ENCODE measurements at places on chromosomes 7 and 10.

DNA sequence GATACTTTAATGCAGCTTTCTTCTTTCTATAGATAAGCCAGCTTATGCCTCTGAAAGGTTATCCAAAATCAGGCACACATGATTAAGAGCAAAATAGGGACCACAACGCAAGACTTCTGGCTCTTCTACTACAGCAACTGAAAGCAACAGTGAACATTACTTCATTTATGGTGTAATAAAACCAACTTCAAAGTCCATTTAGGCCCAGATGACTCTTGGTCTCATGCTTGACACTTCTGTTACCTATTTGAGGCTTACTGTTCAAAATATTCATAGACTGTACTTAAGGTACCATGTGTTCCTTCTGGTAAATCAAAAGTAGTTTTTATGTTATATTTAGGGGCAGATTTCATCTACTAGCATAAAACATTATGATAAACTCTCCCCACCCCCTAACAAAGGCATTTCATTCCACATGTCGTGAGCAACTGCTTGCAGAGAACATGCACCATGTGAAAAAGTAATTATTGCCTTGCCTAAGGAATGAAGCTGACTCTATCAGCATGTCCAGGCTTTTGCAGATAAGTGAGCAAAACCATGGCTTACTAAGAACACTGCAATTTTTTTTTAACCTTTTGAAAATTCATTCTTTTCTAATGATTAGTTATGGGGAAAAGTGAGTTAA is 154.9 kb upstream of the ITGB1 start:
- no peaks in the 10 kb centered on the region for H3K27me3 ChIP-seq
- no peak overlapping the region for H3K27ac ChIP-seq
- no peak for DNase-seq
- no peaks in the 10 kb centered on the region for H3K36me3 ChIP-seq
- H3K4me1 ChIP-seq, result no peaks in the 10 kb centered on the region

- no peak for DNase-seq
- no peaks in the 10 kb centered on the region for H3K4me1 ChIP-seq
- no peak overlapping the region for H3K4me3 ChIP-seq
- no peaks in the 10 kb centered on the region for H3K27me3 ChIP-seq
- no peak overlapping the region for H3K27ac ChIP-seq
These were observed 35.8 kb downstream of the UNC5B start for GRCh38 chr10:71248210-71248609.

DNA sequence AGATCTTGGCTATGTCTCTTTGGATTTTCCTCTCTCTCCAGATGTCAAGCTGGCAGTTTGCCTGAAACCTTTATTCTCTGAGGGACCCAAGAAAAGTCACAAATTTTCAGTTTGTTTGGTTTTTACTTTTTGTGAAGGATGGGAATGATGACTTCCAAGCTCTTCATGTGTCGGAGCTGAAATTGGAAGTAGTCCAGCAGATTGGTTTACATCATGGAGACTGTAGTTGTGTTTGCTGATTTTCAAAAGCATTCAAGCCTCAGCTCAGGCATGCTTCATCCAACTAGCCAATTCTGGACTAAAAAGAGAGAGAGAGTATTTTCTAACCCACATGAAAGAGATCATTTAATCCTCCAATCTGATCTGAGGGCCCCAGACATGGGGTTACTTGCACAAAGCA is 326.2 kb upstream of the AUTS2 start:
- no peaks in the 10 kb centered on the region for H3K4me1 ChIP-seq
- no peak overlapping the region for H3K27ac ChIP-seq
- no peak overlapping the region for H3K4me3 ChIP-seq
- DNase-seq, result no peak
- no peaks in the 10 kb centered on the region for H3K36me3 ChIP-seq

GRCh38 chr7:114478384-114478783 is 63.8 kb downstream of the FOXP2 start:
- no peak overlapping the region for H3K4me3 ChIP-seq
- H3K4me1 ChIP-seq, result no peaks in the 10 kb centered on the region

- H3K36me3 ChIP-seq, result no peaks in the 10 kb centered on the region
- no peaks in the 10 kb centered on the region for H3K4me1 ChIP-seq
- no peaks in the 10 kb centered on the region for H3K27me3 ChIP-seq
- no peak for DNase-seq
These were observed 71.9 kb upstream of the SRRM3 start for GRCh38 chr7:76129836-76130235.

DNA sequence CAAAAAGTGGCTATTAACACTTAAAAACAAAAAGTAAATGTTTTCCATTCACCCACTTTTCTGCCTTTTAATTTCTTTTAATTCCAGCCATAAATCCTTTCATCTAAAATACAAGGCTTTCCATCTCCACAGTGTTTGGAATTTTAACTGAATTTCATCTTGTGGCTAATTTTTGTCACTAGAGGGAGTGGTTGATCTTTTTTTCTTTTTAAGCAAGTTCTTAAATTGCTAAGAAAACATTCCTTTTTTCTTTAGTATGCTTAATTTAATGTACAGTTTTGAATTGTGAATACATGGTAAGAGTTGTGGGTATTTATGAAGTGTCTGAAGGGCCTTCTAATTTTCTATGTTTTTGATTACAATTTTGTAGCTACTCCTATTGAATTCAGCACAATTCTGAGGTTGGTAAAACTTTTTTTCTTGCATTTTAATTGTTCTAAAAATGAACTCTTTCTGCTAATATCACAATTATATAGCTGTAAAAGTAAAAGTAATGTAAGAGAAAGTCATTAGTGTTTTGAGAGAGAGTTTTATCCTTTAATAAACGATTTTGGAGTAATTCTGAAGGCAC is 54.9 kb upstream of the ANK3 start:
- H3K4me1 ChIP-seq, result no peaks in the 10 kb centered on the region
- H3K27me3 ChIP-seq, result no peaks in the 10 kb centered on the region
- no peak for DNase-seq
- no peaks in the 10 kb centered on the region for H3K36me3 ChIP-seq

- no peaks in the 10 kb centered on the region for H3K36me3 ChIP-seq
- no peak overlapping the region for H3K4me3 ChIP-seq
- H3K4me1 ChIP-seq, result no peaks in the 10 kb centered on the region
These were observed 374.8 kb upstream of the AKR1E2 start for GRCh38 chr10:4450981-4451908.

DNA sequence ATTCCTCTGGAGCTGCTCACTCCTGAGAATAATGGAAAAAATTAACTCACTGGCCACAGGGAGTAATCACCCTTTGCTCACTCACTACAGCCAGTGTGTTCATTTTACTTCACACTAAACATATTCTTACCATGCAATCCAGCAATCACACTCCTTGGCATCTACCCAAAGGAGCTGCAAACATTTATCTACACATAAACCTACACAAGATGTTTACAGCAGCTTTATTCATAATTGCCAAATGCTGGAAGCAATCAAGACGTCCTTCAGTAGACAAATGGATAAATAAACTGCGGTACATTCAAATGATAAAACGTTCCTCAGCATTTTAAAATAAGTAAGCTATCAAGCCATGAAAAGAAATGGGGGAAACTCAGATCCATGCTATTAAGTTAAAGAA is 34.2 kb upstream of the POM121L12 start:
- no peak overlapping the region for H3K27ac ChIP-seq
- no peak overlapping the region for H3K4me3 ChIP-seq
- H3K36me3 ChIP-seq, result no peaks in the 10 kb centered on the region
- no peak for DNase-seq

DNA sequence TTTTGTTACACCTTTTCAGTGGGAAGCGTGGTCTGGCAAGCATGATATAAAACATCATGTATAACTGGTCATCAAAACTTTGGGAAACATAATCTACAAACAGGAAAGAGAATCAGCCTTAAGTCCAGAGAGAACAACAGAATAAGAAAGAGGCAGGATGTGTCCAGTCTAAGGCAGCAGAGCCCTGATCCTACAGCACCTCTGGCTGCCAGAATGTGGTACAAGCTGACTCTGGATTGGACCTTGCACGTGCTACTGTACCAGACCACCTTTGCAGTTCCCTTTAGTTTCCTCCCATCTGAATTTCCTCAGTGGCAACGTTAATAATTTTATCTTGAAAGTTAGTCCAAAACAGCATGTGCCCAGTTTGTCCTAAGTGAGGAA is 824.6 kb upstream of the IGFBP3 start:
- H3K27me3 ChIP-seq, result no peaks in the 10 kb centered on the region
- H3K4me1 ChIP-seq, result no peaks in the 10 kb centered on the region
- no peak overlapping the region for H3K4me3 ChIP-seq
- no peaks in the 10 kb centered on the region for H3K36me3 ChIP-seq
- DNase-seq, result no peak

DNA sequence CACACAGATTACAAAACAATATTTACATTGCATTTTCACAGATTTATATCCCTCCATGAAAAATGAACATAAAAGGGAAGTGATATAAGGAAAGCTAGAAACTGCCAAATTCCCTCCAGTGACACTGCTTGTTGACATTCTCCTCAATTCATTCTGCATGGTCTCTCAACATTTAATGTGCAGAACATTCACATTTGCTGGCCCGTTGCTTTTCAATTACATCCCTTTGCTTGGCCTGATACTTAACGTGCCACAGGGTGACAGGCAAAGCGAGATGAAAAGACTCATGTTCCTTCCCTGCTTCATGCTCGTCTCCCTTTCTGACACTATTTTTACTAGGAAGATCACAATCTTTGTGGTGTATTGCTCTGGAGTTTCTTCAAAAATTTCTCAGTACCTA is 1019.7 kb upstream of the LRRN3 start:
- no peak for DNase-seq
- no peaks in the 10 kb centered on the region for H3K4me1 ChIP-seq
- H3K4me3 ChIP-seq, result no peak overlapping the region
- no peaks in the 10 kb centered on the region for H3K27me3 ChIP-seq
- H3K36me3 ChIP-seq, result no peaks in the 10 kb centered on the region

- no peaks in the 10 kb centered on the region for H3K36me3 ChIP-seq
- no peaks in the 10 kb centered on the region for H3K27me3 ChIP-seq
- DNase-seq, result no peak
- no peak overlapping the region for H3K4me3 ChIP-seq
- peaks cover 3% of the 10 kb centered on the region for H3K4me1 ChIP-seq
These were observed 25.1 kb downstream of the MINDY4 start for GRCh38 chr7:30796105-30796869.

DNA sequence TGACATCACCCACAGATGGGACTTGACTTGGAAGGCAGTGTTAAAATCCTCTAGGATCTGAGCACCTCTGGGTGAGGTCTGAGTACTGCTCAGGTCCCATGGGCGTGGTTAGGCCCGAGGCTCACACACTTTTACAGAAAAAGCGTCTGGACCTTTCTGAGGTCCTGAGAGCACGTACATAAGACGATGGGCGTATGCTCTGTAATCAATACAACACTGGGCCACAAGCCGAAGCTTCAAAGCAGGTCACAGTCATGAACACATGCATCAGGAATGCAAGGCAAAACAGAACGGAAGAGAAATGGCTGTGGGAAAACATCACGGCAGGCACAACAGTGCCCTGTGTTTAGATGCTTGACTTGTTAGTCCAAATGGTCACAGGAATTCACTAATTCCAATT is 112.2 kb downstream of the LARP4B start:
- no peaks in the 10 kb centered on the region for H3K4me1 ChIP-seq
- H3K4me3 ChIP-seq, result no peak overlapping the region
- H3K36me3 ChIP-seq, result no peaks in the 10 kb centered on the region
- no peaks in the 10 kb centered on the region for H3K27me3 ChIP-seq
- no peak overlapping the region for H3K27ac ChIP-seq

DNA sequence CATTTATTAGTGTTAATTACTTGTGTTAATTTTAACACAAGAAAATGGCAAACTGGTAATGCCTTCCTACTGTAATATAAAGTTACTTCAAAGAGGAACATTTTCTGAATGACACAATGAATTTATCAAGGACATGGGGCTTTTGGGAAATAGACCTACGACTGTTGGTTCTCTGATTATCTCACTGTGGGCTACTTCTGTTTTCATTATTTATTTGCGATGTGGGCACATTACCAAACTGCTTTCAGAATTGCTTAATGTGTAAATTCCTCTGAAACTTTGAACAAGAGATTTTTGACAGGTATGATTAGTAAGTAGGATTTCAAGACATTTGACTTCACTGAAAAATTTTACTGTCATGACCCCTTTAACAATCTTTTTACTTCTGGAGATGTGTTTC is 535.6 kb downstream of the CNTNAP2 start:
- no peaks in the 10 kb centered on the region for H3K4me1 ChIP-seq
- H3K4me3 ChIP-seq, result no peak overlapping the region
- H3K27me3 ChIP-seq, result no peaks in the 10 kb centered on the region

DNA sequence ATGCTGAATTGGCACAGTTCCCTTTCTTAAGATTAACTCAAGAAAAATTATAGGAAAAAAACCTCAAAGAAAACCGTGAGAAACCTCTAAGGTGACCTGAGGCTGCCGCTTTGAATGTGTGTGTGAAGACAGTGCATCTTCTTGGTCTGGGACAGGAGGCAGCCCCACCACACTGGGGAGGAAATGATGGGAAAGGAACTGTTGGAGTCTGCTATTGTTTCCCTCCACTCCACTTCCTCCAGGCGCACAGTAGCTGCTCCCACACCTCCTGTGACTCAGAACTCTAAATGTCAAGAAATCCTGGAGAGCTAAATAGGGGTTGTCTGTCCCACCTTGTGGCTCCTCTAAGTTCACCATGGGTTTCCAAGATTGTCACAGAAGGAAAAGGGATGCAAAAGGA is 179.4 kb downstream of the PDE1C start:
- no peak for DNase-seq
- no peak overlapping the region for H3K4me3 ChIP-seq
- H3K36me3 ChIP-seq, result no peaks in the 10 kb centered on the region

- no peak overlapping the region for H3K4me3 ChIP-seq
- H3K27me3 ChIP-seq, result no peaks in the 10 kb centered on the region
- no peaks in the 10 kb centered on the region for H3K4me1 ChIP-seq
- no peak overlapping the region for H3K27ac ChIP-seq
- no peak for DNase-seq
These were observed 808.1 kb downstream of the GRID1 start for GRCh38 chr10:85558533-85558932.

- no peak overlapping the region for H3K4me3 ChIP-seq
- no peaks in the 10 kb centered on the region for H3K27me3 ChIP-seq
- no peaks in the 10 kb centered on the region for H3K36me3 ChIP-seq
- DNase-seq, result no peak
- H3K27ac ChIP-seq, result no peak overlapping the region
These were observed 33.5 kb downstream of the TSPAN15 start for GRCh38 chr10:69484736-69485135.

GRCh38 chr7:104264285-104264684 is 56.5 kb upstream of the ORC5 start:
- no peaks in the 10 kb centered on the region for H3K27me3 ChIP-seq
- no peak overlapping the region for H3K27ac ChIP-seq
- no peak for DNase-seq
- no peaks in the 10 kb centered on the region for H3K36me3 ChIP-seq
- no peaks in the 10 kb centered on the region for H3K4me1 ChIP-seq

GRCh38 chr7:151379193-151379520 is 30.7 kb downstream of the WDR86 start:
- peaks cover 21% of the 10 kb centered on the region for H3K4me1 ChIP-seq
- no peaks in the 10 kb centered on the region for H3K36me3 ChIP-seq
- DNase-seq, result no peak
- no peak overlapping the region for H3K4me3 ChIP-seq

GRCh38 chr7:115965236-115965635 is 65.3 kb downstream of the TFEC start:
- no peak overlapping the region for H3K27ac ChIP-seq
- DNase-seq, result no peak
- no peaks in the 10 kb centered on the region for H3K27me3 ChIP-seq
- H3K36me3 ChIP-seq, result no peaks in the 10 kb centered on the region
- no peak overlapping the region for H3K4me3 ChIP-seq
